ENCODE measurements at places on chromosomes 1 and 21.

GRCh38 chr1:12272770-12273169, 42.9 kb downstream of the VPS13D start:
- DNase-seq = no peak

DNA sequence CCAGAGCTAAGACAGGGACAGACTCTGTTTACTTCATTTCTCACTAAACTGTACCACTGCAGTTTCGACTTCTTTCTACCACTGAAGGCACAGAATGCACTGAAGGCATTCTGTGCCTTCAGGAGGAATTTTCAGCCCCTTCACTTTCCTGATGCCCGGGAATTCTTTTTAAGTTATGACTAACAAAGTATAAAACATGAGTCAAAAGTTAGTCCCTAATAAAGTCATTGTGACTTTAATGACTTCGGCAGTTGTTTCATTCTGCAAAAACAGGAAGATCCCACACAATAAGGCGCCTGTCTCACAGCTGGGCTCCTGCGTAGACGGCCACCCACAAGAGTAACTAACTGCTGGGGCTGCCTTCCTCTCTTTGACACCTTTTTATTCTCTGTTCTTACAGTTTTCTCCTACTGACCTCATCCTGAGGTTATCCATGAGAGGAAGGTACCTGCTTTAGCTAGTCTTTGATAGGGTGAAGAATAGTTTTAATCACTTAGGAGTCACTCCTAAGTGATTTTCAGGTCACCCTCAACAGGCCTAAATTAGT, 183.9 kb upstream of the SGIP1 start:
- DNase-seq = no peak

DNA sequence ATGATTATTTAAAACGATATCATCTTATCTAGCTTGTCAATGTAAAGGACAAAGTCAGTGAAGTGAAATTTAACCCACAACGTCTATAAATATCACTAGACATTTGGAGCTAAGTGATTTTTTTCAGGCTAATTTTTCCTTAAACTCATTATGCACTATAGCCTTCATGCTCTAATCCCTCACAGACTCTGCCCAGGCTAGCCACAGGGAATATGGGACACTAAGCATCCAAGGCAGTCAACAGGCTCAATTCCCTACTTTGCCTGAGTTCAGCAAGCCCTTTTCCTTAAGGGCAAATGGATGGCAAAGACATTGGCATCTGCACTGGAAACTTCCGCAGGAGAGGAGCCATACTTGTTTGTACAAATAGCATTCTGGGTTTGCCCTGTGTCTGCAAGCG, 577.0 kb downstream of the LMO4 start:
- DNase-seq = no peak

DNA sequence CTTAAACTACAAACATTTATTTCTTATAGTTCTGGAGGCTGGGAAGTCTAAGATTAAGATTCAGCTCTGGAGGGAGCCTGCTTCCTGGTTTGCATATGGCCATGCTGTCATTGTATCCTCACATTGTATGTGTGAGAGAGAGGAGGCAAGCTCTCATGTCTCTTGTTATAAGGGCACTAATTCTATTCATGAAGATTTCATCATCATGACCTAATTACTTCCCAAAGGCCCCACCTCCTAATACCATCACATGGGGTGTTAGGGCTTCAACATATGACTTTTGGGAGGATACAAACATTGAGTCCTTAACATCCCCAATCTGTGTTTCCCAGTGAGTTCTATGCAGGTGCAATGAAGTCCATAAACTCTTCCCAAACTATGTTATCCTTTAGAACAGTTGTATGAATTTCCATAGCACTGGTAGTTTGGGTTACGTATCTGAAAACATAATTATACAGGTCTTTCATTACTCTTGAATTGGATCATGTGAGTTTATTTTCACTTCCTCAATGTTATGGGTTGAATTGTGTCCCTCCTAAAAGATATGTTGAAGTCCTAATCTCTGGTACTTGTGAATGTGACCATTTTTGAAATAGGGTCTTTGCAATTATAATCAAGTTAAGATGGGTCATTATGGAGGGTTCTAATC, 124.2 kb downstream of the RUNX1 start:
- no peak for DNase-seq

- DNase-seq = no peak
Measured at GRCh38 chr1:40877698-40878097, 15.5 kb upstream of the CITED4 start.

GRCh38 chr1:27643600-27644368, 8.8 kb upstream of the FGR start:
- no peak for DNase-seq

GRCh38 chr1:63322944-63323864, 837 bp downstream of the FOXD3 start:
- no peak for DNase-seq

DNA sequence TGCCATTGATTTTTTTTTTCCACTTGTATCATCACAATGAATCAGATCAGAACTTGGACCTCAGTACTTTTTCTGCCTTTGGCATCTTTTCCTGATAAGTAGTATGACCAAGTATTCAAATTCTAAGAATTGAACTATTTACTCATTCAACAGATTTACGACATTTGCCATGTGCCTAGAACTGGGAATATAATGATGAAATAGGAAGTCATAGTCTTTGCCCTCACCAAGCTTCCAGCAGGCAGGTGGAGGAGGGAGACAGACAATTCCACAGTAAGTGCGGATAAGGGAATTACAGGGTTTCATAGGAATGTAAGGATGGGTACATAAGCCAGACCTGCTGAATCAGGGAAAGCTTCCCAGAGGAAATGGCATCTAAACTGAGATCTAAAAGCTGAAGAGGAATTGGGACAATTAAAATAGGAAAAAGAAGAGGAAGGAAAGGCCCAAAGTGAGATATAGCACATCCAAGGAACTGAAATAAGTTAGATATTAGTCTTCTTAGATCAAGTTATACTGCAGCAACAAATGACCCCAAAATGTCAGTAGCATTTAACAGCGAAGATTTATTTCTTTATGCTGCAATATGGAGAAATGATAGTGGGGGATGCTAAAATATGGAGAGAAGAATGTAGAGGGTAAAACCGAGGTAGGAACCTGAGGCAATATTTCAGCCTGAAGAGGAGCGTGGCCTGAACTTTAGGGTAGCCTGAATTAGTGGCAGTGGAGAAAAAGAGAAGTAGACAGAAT, 5.3 kb upstream of the DDX59 start:
- no peak for DNase-seq

GRCh38 chr1:41495210-41495948, 10.9 kb upstream of the EDN2 start:
- no peak for DNase-seq

GRCh38 chr1:42038261-42038660, 114.9 kb upstream of the GUCA2B start:
- DNase-seq = no peak

DNA sequence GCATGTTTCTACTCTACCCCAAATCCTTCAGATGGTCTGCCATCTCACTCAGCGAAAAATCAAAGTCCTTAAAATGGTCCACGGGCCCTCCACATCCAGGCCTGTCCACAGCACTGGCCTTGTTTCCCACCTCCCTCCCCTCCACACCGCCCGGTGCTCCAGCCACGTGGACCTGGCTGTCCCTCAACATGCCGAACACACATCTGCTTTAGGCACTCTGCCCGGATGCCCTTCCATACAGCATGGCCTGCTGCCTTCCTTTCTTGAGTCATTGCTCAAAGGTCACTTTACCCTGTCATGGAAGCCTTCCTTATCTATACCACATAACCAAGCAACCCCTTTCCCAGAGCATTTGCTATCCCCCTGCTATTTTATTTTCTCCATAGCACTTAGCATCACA, 143.0 kb downstream of the DNM3 start:
- no peak for DNase-seq

GRCh38 chr1:17205652-17206051, 724 bp downstream of the PADI1 start:
- DNase-seq = no peak
